ENCODE measurements at places on chromosomes 2 and 18. TPM values are rescaled to one million over a fixed set of nuclear protein-coding genes. Genes with fewer than 3 reads are reported as not detected.

Gene ABHD1
- polyA plus RNA-seq, result 141 TPM

Gene HOXD1
- 1.8 TPM for polyA plus RNA-seq

Gene CD8B2
- polyA plus RNA-seq, result 0.16 TPM

Gene RNF149
- 58.0 TPM for polyA plus RNA-seq

Gene HAAO
- polyA plus RNA-seq, result 6.0 TPM

Gene GRP
- polyA plus RNA-seq, result 3.0 TPM

Gene ADGRF3
- 1.6 TPM for polyA plus RNA-seq

Gene ZBTB7C
- polyA plus RNA-seq, result 14.1 TPM

Gene SLC9A2
- polyA plus RNA-seq, result 16.3 TPM
